ENCODE measurements at places on chromosomes 4 and X. TPM values are rescaled to one million over a fixed set of nuclear protein-coding genes. Genes with fewer than 3 reads are reported as not detected.

AFP gene
- total RNA-seq = not detected

DNA sequence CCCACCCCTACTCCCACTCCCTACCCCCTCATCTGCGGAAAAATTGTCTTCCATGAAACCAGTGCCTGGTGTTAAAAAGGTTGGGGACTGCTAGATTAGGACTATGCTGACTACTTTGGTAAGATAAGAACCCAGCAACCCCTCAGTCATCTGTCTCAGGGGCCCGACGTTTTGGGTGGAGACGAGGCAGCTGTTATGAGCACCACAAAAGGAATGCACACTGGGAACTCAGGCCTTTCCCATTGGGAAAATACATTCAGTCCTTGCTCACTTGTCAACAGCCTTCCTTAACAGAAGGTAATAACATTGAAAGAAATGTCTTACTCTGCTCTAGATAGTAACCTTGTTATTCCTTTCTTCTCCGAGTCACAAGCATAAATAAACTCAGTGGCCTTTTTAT is 310.8 kb downstream of the AFF2 start:
- no peak for DNase-seq

GRCh38 chr4:160450876-160451275 is 1348.0 kb downstream of the RAPGEF2 start:
- DNase-seq = no peak

GRCh38 chr4:92387459-92388069 is 83.8 kb downstream of the GRID2 start:
- DNase-seq = peak; percentile 8

GRCh38 chr4:158845311-158846041 is 76.7 kb downstream of the FNIP2 start:
- no peak for DNase-seq

Data from neural crest cell (in vitro differentiated cells).